ENCODE measurements at places on chromosomes 4 and X.

- DNase-seq = no peak
Measured at GRCh38 chr4:156830351-156830750, 141.2 kb downstream of the PDGFC start.

GRCh38 chrX:24643116-24643515, 4.0 kb downstream of the PCYT1B start:
- DNase-seq = no peak

- no peak for DNase-seq
Measured at GRCh38 chrX:110341189-110342035, 17.2 kb upstream of the RTL9 start.

GRCh38 chrX:440636-441035, 53.9 kb upstream of the PPP2R3B start:
- no peak for DNase-seq

DNA sequence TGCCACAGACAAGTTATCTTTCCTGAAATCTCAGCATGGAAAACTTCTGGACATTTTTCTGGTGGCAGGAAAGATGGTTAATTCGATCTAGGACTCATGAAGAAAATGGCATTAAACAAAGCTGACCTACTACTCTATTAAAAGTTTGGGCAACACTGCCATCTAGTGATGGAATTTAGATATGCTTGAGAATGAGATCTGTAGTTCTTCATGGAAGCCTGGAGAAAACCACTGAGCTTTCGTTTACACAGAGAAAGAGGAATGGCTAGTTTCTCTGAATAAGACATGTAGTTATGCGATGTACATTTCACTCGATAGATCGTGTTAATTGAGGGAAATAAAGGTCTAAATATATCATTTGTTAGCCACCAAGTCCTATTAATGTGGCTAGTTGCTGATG, 51.7 kb upstream of the CHRDL1 start:
- peak; percentile 39 for DNase-seq

DNA sequence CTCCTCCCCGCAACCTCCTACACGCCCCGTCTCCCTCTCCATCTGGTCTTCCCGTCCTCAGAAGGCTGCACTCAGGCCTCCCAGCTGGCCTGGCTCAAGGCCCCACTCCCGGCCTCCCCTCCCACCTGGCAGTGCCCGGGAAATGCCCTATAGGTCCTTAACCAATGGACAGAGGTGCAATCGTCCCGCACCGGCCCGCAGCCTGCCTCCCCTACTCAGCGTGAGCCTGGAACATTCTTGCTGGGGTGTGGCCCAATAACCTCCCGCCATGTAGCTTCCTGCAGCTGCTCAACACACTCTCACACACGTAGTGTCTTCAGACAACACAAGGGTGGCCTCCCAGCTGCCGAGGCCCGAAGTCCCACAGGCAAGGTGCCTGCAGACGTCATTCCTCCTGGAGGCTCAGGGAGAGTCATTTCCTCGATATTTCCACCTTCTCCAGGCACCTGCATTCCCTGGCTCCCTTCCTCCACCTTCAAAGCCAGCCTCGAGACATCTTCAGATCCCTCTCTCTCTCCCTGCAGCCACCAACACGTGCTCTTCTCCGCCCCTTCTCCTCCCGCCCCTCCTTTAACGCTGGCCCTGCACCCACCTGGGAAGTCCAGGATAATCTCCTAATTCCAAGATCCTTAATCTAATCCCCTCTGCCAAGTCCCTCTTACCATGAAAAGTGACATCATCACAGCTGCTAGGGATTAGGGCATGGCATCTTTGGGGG, 56.2 kb downstream of the ADRA2C start:
- DNase-seq = no peak

DNA sequence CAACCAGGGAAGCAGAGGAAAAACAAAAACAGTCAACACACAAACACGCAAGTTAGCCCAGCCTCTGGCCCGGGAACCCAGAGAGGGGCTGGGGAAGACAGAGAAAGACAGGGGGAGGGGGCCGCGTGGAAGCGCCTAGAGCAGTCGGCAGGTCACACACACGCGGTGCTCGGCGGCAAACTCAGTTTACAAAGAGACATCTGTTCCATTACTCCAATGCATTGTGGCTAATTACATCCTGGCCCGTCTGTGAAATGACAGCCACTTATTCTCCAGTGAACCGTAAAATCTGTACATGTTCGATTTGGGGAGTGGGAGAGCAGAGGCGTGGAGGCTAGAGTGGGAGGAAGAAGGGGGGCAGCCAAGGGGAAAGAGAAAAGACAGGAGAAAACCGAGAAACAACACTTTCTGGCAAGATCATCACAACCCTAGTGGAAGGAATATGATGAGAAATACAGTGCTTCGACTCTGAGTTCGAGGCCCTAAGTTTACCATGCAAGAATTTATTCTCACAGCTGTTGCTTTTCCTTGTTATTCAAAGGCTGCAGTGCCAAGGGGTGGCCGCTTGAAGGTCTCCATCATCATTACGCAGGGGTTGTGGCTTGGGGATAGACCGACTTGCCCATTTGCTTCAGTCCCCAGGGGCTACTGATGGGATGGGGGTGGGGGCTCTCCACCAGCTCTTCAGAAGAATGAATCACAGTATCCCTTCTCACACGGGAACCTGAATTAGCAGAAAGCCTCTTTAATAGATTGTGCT, 167.7 kb downstream of the MGST2 start:
- DNase-seq = no peak

Data from CD4-positive, alpha-beta T cell treated with Interleukin-12 subunit alpha and Interleukin-12 subunit beta, for 1 hour (primary cell).